ENCODE measurements at places on chromosomes 2 and 18.
A peak's percentile ranks its signal among the peaks of the same experiment; 100 is the strongest.

DNA sequence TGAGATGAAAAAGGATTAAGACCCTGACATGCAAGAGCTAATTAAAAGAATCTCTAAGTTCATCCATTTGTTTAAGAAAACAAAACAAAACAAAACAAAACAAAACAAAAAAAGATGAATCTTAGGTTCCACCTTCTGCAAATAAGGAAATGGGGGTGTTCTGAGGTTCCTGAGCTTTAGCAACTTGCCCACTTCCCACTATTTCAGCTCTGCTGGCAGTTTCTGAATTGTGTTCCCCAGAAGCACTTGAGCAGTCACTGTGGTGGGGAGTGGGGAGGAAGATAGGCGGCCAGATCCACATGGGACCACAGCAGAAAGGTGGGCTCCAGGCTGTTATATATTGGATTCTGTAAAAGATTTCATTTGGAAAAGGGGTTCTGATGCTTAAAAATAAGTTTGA, 20.3 kb downstream of the INO80C start:
- DNase-seq, result no peak

GRCh38 chr2:159617646-159618045, 1.3 kb upstream of the BAZ2B start:
- peak; percentile 83 for DNase-seq

DNA sequence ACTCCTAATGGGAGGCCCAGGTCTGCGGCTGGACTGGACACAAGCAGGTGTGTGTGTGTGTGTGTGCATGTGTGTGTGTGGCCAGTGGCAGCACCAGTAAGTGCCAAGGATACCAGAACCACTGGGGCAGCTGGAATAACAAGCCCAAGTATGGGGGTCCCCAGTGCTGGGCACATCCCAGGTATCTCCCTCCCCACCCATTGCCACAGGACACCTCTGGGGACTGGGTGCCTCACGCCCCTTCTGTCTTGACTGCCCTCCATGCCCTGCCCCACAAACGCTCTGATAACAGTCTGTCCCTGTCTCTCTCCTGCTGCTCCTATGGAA, 9.0 kb downstream of the SPEG start:
- no peak for DNase-seq

GRCh38 chr2:181178823-181179412, 198.5 kb downstream of the UBE2E3 start:
- no peak for DNase-seq

- no peak for DNase-seq
Observed at GRCh38 chr2:118150294-118150693, 62.0 kb downstream of the INSIG2 start.

DNA sequence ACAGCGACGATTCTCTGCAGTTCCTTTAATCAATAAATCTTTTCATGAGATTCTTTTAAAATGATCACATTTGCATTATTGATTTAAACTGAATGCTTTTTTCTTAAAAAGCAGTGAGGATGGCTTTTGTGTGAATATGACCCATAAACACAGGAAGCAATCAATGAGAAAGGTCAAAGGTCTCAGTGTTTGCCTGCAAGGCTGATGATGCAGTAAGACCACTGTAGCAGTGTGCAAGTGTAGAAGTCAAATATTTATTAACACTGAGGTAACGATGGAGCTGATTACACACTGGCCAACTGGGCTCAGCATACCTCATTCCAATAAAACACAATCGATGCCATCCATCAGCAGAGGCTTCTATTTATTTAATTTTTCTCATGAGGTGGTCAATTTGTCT, 633.5 kb downstream of the DCDC2C start:
- DNase-seq, result peak; percentile 63

GRCh38 chr2:37868866-37869265, 56.2 kb upstream of the RMDN2 start:
- DNase-seq, result no peak

DNA sequence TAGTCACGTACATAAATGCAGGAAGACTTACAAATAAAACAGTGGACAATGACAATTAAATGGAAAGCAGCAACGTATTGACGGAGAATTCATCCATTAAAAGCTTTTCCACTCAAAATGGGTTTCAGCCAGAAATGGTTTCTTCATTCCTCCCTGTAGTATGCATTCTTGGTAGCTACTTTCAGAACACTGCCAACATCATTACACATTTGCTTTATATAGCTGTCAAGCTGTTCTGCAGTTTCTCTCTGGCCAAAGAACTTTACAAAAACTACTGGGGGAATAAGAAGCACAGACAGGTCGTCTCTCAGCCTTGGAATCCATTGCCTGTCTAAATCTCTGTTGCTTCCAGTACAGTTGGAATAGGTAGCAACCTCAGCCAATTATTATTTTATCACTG, 84.1 kb upstream of the NCKAP5 start:
- DNase-seq, result no peak

- DNase-seq, result peak; percentile 16
Observed at GRCh38 chr18:36464126-36464651, 166.7 kb downstream of the FHOD3 start.

DNA sequence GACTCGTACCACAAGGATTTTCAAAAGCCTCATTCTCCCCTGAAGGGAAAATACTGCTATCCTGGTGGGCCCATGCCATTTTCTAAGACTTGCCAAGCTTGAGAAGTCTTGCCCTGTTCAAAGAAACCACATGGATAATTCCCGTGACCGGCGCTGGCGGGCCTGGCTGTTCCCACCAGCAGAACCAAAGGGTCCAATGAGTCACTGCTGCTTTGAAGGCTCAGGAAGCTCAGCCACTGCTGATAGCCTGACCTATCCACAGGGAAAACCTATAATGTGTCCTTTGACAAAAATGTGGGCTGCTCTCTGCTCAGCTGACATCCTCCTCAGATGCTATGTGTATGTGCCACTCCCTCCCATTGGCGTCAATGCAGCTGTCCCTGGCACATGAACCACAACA, 137.9 kb upstream of the RAB12 start:
- no peak for DNase-seq

DNA sequence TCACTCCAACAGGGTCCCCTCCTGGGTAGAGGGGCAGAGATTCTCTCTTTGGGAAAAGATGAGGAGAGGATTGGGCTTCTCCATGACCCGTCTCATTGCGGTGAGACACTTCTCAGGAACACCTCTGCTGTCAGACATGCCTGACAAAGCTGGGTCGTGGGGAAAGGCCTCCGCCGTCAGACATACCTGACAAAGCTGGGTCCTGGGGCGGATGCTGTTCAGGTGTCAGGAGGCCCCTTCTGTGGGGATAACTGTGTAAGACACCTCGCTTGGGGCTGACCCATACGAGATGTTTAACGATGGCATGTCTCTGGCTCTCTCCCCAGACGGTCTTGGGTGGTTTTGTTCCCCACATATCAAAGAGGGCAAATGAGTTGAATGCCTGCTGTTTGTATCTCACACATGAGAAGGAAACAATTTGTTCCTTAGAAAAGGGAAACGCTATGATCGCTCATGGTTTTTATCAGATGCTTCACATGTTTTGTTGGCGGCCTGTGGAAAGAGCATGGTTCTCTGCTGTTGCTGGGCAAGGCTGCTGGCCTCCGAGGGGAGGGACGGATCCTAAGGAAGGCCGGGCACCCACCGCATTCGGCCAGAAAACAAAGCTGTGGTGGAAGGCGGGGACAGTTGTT, 40.8 kb upstream of the PXDN start:
- no peak for DNase-seq

GRCh38 chr2:3805201-3805939, 102.0 kb downstream of the DCDC2C start:
- no peak for DNase-seq

GRCh38 chr2:204000446-204000845, 63.9 kb downstream of the ICOS start:
- no peak for DNase-seq

- no peak for DNase-seq
Observed at GRCh38 chr2:175726223-175726622, 275.8 kb downstream of the LNPK start.

- DNase-seq, result no peak
Observed at GRCh38 chr2:31446848-31447247, 32.3 kb upstream of the XDH start.

DNA sequence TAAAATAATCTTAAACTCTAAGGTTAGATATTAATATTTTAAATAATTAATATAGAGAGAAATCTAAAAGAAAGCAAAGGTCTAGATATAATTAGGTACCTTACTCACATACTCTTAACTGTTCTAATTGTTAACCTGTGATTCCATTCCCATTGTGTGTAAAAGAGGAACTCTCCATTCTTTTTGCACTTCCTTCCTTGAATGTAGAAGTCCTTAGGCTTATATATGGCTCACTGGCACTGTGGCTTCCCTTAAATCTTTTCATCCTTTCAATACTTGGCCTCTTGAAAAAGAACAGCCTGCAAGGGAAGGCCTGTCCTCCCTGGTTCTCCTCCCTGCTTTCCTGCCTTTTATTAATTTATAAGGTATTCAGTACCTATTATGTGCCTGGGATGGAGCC, 182.8 kb upstream of the FOSL2 start:
- DNase-seq, result no peak

DNA sequence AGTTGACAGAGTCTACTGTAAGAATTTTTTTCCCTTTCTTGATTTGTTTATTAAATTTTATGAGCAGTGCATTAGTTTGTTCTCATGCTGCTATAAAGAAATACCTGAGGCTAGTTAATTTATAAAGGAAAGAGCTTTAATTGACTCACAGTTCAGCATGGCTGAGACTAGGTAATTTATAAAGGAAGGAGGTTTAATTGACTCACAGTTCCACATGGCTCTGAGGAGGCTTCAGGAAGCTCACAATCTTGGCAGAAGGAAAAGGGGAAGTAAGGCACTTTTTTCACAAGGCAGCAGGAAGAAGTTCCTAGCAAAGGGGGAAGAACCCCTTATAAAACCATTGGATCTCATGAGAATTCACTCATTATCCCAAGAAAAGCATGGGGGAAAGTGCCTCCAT, 191.4 kb upstream of the VRK2 start:
- DNase-seq, result no peak

GRCh38 chr2:150424406-150424805, 63.1 kb downstream of the RND3 start:
- no peak for DNase-seq

- DNase-seq, result no peak
Observed at GRCh38 chr2:105328281-105329196, 996 bp downstream of the TGFBRAP1 start.

DNA sequence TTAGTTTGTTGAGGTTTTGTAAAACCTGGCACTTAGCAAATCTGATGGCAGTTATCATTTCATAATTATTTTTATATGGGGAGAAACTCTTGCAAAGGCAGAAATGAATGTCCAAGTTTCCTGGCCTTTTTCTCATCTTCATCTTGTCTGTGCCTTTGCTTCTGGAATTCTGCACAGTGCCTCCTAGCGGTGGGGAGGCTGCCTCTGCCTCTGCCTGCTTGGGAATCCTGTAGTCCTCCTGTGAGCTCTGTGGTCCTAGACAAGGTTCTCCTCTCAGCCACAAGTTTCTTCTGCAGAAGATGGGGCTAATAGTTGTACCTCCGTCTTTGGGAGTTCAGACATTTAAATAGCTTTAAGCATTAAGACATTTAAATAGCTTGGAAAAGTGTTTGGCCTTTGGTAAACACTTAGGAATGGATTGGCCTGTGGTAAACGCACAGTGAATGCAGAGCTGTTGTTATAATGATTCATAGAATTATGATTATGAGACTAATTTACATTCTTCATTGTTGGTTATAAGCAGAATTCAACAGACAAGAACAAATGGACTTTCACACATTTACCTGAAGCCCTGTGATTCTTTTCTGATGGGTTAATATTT, 101.2 kb downstream of the ZNF236 start:
- no peak for DNase-seq

DNA sequence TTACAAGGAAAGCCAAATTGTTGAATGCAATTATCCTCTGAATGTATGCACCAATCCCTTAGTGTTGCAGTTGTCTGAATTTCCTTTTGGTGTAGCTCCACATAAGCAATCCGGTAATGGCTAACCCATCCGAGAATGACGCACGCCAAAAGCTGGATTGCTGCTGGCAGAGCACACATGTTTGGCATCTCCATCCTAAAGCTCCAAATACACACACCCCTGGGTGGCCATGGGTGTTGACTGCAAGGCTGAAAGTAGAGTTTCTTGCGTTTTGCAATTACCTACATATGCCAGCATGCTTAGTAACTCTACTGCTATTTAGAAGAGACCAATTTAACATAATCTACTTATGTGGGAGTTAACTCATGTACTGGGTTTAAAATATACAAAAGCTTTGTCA, 53.1 kb downstream of the KCTD1 start:
- DNase-seq, result no peak

DNA sequence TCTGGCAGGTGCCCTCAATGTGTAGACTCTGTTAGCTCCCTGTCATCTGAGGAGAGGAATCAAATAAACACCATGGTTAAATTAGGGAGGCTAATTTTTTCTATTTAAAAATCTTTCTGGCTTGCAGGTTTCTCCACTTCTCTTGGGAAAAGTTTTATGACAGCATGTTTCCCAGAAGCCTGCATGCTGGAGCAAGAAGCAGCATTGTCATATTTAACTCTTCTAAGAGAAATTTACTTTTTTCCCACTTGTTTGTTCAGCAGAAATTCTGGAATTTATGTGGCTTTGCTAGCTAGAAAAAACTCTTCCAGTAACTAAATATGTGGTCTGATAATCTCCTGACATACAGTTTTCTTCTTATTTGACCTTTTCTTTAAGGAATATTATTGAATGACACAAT, 230.5 kb downstream of the PARD3B start:
- no peak for DNase-seq

- no peak for DNase-seq
Observed at GRCh38 chr2:81739966-81740365, 1435.4 kb upstream of the LRRTM1 start.

- no peak for DNase-seq
Observed at GRCh38 chr2:1635823-1636222, 108.5 kb downstream of the PXDN start.

- no peak for DNase-seq
Observed at GRCh38 chr2:70936979-70937811, 1.5 kb downstream of the ATP6V1B1 start.

DNA sequence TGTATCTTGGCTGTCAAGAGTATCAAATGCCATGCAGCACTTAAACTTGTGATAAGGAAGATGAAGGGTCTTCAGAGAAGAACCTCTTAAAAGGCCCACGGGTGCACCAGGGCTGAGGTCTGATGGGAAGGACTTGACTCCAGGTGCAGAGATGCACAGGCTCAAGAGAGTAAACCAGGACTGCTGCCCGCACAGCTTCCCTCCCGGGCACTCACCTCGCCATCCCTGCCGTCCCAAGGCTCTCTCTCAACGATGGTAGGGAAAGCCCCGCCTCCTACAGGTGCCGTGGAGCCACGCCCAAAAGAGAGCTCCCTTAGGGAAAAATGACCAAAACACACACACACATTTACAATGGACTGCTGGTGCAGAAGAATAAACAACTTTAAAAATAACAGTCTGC, 27.9 kb downstream of the PDIA6 start:
- DNase-seq, result no peak

GRCh38 chr2:10297959-10298531, 4.7 kb upstream of the HPCAL1 start:
- no peak for DNase-seq

GRCh38 chr2:133415210-133415876, 152.9 kb downstream of the NCKAP5 start:
- no peak for DNase-seq
